Hippocampal formation (tissue), 2 donors: ENCODE measurements at places on chromosomes 13 and 19.

DNA sequence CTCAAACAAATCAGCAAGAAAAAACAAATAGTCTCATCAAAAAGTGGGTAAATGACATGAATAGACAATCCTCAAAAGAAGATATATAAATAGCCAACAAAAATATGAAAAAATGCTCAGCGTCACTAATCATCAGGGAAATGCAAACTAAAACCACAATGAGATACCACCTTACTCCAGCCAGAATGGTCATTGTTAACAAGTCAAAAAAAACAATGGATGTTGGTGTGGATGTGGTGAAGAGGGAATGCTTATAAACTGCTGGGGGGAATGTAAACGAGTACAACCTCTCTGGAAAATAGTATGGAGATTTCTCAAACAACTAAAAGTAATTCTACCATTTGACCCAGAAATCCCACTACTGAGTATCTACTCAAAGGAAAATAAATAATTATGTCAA, 239.2 kb upstream of the RFC3 start:
- no peak for DNase-seq

GRCh38 chr19:28980236-28980868, 232.6 kb downstream of the UQCRFS1 start:
- no peak for DNase-seq

- DNase-seq: peak; percentile 86
Measured at GRCh38 chr19:21322528-21322927, 6.7 kb downstream of the ZNF708 start.

DNA sequence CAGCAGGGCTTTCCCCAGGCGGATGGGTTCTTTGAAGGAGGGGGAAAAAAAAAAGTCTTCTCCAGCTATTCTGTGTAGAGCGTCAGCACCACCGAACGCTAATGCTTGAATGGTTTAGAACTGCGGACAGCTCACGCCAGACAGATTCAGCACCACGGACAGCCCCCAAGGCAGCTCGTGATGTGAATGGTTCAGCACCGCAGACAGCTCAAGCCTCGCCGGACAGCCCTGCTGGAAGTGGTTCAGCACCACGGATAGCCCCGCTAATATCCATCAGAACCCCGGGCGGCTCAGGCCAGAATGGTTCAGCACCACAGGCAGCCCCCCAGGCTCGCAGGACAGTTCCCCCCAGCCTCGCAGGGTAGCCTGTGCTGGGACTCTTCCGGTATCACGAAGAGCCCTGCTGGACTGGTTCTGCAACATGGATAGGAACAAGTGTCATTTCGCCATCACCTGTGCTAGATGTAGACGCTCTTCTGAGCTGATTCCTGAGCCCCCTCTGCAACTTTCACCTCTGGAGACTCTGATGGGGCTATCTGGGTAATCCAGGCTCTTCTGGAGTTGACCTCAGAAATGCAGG, 4.9 kb upstream of the SMIM17 start:
- peak; percentile 44 for DNase-seq

DNA sequence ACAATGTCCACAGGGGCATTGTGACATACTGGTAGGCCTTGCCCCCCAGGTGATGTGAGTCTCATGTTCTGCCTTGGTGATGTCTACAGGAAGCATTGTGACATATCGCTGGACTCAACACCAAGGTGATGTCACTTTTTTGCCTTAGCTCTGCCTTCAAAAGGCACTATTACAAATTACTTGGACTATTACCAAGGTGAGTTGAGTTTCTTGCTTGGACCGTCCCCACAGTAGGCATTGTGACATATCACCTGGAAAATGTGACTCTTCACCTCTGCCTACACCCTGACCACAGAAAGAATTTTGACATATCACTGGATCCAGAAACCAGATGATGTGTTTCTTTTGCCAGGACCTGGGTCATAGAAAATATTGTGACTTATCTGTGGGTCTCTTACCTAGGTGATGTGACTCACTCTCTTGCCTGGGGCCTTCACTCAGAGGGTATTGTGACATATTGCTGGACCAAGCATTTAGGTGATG, 60.6 kb upstream of the ZNF724 start:
- no peak for DNase-seq

DNA sequence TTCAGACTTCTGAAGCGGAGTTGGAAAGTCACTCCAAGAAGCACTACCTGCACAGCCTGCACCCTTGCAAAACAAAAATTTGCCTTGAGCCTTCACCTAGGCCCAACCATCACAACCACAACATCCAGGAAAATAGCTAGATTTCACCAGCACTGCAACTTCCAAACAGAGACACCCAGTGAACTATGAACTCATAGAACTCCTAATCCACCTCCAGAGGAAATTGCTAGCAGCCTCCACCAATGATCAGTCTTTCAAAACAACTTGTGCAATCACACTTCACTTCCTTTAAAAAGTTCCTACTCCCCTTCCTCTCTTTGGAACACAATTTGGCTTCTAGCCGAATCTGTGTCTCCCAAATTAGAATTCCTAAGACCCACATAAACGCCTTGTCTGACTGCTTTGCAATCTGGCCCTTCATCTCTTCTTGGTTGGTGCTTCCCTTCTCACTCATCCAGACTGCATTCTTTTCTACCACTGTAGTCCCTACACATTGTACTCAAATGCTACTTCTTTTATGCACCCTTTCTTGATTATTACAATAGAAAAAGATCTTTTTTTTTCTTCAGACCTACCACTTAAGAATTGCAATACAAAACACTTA, 489.2 kb upstream of the ARGLU1 start:
- DNase-seq: no peak

DNA sequence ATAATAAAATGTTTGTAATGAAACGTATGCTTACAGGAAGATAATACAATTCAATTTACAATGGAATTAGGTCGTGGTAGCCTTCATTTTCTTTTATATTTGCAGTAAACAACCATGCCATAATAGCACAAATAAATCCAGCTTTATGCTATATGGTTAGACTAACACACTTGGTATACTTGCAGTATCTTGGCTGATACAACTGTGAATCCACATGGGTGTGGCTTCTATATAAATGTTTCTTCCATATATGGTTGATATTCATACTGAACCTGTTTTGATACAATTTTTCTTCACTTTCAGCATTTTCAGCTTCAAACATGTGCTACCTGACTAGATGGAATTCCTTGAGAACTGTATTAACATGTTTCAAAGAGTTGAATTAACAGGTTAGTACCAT, 20.4 kb upstream of the SPRY2 start:
- DNase-seq: no peak

- no peak for DNase-seq
Measured at GRCh38 chr13:102347490-102347889, 54.4 kb downstream of the FGF14 start.

DNA sequence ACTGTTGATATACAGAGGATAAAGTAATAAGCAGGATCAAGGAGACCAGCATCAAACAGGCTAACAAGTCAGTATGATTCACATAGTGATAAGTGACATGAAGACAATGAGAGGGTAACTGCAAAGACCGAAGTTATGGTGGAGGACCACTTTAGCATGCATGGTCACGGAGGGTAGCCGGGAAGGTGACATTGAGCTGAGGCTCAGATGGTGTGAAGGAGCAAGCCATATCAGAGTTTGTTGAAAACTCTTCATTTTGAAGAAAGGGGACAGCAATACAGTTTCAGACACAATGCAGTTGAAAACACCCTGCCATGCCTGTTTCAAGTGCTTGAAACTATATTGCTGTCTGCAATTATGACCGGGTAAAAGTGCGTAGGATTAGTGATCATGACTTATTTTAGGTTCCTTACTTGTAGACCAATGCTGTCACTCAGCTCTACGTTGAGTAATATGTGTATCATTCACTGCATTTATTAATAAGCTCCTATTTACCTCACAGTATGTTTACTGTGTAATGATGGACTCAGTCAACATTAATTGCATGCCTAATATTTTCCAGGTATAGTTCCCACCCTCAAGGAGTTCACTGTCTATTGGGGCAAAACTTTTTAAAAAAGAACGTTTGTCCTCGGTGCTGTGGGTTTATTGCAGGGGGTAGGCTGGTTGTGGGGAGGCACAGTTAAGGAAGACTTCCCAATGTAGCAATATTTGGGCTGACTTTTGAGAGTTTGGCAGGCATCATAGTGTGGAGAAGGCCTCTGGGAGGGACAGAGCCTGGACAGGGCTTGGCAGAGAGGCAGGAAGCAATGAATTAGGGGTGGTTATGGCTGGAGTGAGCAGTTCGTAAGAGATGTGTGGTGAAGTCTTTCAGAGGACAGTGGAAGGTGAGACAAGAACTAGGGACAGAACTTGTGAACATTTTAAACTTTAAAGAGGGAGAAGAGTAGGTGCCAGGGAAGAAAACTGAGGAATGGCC, 3.2 kb downstream of the UBAC2 start:
- DNase-seq: no peak

GRCh38 chr19:7159105-7159933, 89.8 kb downstream of the ZNF557 start:
- DNase-seq: no peak

- no peak for DNase-seq
Measured at GRCh38 chr13:73702419-73703071, 431.7 kb downstream of the KLF12 start.

- peak; percentile 33 for DNase-seq
Measured at GRCh38 chr19:42270346-42271044, 1.4 kb downstream of the CIC start.

GRCh38 chr13:57314897-57315520, 148.0 kb downstream of the PRR20E start:
- peak; percentile 7 for DNase-seq

DNA sequence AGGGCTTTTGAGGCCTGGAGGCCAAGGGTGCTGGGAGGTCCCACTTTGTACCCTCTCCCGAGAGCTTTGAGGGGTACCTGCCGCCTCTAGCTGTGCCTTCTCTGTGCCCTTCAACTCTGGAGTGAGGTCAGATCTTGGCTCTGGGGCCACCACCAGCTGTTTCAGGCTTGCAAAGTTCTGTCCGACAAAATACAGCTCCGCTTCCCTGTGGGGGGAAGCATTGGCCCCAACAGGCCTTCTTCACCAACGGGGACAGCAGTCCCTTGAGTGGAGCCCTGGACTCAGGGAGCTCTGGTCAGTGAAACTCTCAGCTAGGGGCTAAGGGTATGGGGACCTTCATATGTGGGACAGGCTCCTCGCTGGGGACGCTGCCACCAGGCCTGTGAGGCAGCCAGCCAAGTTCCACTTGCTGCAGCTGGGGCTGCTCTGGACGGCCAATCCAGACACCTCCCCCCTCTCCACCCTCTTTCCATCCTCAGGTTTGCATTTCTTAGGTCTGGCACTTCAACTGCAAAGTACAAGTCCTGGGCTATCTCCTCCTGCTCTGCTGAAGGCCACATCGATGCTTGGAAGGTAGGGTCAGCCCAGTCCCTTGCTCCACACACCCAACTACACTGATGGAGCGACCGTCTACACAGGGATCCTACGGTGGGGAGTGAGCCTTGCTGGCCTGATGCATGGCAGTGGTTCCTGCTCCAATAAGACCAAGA, 46.8 kb downstream of the C13orf46 start:
- DNase-seq: no peak

GRCh38 chr13:50318887-50319286, 303.6 kb downstream of the KCNRG start:
- DNase-seq: no peak

- no peak for DNase-seq
Measured at GRCh38 chr19:35417278-35417677, 30.8 kb upstream of the FFAR2 start.

GRCh38 chr13:49596221-49596620, 10.9 kb upstream of the RCBTB1 start:
- no peak for DNase-seq
